CD4-positive, alpha-beta T cell treated with Interleukin-15 for 1 hour (primary cell): ENCODE measurements at places on chromosomes 7 and 10.
A peak's percentile ranks its signal among the peaks of the same experiment; 100 is the strongest.

- DNase-seq = no peak
Observed at GRCh38 chr7:82049891-82050533, 280.2 kb upstream of the HGF start.

DNA sequence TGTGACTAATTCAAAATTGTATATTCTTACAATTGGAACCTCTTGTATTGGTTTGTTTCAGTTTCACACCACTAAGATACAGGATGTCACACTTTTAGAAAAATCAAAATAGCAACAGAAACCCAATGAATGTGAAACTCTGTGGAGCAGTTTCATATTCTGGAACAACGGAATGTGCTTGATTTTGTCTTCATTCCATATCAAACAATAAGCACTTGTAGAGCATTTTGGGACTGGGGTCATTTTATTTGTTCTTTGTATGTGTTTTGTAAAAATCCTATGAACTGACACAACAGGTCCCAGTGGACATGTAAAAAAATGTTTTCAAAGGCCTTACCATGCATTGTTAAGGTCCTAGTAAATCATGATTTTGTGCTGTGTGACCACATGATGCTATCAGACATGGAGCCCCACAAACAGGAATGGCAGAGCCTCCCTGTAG lies 123.1 kb downstream of the DKK1 start:
- no peak for DNase-seq

DNA sequence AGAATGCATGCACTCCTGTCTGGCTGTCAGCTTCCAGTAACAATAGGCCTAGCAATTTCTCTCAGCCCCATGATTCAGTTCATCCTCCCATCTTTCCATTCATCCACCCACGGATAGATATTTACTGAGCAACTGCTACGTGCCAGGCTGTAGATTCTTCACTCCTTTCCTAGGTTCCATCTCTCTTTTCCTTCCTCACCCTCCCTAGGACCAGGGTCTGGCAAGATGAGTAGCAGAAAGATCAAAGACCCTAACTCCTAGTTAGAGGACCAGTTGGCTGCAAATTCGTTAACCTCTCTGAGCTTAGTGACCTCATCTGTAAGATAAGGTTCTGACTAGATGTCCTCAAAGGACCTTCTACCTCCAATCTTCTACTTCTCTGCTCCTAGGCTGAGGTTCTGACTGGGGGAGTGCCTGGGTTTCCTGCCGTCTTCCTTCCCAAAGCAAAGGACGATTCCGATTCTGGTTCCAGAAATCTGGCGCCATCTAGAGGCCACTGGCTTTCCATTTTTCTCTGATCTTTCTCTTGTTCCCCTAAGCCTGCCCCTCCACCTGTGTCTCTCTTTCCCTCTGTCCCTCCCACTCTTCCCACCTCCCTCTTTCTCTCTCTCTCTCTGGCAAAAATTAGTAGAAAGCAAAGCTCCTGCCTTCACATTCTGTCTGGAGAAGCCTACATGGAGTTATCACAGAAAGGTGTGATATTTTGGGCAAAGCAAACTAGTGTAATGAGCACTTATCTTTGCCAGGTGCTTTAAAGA lies 26.2 kb downstream of the TBATA start:
- DNase-seq = peak; percentile 57

DNA sequence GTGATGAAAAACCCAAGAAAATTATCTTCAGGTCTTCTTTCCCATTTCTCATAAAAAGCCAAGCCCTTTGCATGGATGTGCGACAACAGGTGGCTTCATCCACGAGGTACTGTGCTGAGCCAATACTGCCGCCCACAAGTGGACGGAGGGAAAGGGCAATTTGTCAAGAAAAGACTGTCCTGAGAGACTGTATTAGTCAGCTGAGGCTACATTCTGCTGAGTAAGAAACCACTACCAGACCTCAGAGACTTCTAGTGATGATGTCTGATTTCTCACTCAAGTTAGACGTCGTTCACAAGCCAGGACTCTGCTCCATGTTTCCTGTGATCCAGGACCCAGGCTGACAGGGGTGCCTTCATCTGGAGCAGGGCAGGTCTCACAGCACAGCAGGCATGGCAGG lies 171.5 kb upstream of the CDCA7L start:
- DNase-seq = no peak

- DNase-seq = no peak
Observed at GRCh38 chr10:89502549-89502948, 32.8 kb downstream of the SLC16A12 start.

- no peak for DNase-seq
Observed at GRCh38 chr10:69838853-69839252, 37.1 kb downstream of the COL13A1 start.
